KG1 (cell line): ENCODE measurements at places on chromosomes 1 and 21.

- peak; percentile 50 for DNase-seq
These were observed 7.9 kb downstream of the MEF2D start for GRCh38 chr1:156492591-156493080.

DNA sequence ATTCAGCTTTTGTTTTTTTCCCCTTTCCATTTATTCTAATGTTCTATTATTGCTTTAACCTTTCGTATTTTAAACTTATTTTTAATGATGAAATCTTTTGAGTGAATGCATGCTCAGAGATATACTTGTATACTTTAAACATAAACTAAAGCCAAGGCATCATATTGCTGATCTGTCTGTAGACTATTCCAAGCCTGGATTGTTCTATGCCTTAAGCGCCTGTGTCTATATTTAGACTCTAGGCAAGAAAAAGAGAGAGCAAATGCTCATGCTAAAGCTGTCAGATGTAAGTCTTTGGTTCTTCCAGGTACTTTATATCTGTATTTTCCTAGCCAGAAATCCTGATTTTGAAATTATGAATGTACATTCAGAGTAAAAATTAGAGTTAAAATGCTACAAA, 14.4 kb downstream of the SH3GLB1 start:
- DNase-seq: no peak

- no peak for DNase-seq
These were observed 10.1 kb downstream of the GPATCH2 start for GRCh38 chr1:217620814-217621213.

- no peak for DNase-seq
These were observed 20.5 kb downstream of the RCSD1 start for GRCh38 chr1:167650269-167651160.

- DNase-seq: no peak
These were observed 2.4 kb upstream of the PRAMEF12 start for GRCh38 chr1:12771186-12771585.

- DNase-seq: no peak
These were observed 185.2 kb upstream of the TMEM51 start for GRCh38 chr1:14968251-14968851.

GRCh38 chr1:223052462-223052861, 90.6 kb downstream of the TLR5 start:
- no peak for DNase-seq

DNA sequence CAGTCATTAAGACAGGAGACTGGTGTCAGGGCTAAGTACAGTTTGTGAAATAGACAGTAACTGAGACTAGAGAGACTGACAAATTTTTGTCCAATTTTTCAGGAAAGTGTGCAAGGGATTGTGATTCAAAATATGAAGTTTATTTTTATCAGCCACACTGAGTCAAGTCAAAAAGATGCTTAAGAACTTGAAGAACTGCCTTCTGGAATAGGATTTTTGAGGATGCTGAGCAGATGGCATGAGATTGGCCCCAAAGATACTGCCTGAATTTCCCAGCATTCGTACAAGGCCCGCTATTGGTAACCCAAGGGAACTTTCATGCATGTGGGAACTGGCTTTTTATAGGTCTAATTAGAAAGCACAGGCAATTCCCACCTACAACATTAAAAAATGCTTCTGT, 610.0 kb downstream of the LMO4 start:
- no peak for DNase-seq

DNA sequence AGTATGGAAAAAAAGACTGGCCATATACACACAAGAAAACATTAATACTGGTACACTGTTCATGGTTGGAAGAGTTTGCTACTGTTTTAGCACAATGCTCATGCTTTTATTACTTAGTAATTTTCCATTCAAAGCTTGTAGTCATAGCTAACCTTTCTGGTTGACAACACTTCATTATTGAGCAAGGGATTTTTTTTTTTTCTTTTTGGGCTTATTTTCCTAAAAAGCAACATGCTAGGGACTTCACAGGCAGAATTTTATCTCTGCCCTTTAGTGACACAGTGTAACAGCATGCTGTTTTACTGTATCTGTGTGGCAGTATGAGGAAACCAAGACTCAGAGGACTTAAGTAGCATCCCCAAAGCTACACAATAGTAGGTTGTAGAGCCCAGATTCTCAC, 58.5 kb downstream of the FGGY start:
- no peak for DNase-seq

DNA sequence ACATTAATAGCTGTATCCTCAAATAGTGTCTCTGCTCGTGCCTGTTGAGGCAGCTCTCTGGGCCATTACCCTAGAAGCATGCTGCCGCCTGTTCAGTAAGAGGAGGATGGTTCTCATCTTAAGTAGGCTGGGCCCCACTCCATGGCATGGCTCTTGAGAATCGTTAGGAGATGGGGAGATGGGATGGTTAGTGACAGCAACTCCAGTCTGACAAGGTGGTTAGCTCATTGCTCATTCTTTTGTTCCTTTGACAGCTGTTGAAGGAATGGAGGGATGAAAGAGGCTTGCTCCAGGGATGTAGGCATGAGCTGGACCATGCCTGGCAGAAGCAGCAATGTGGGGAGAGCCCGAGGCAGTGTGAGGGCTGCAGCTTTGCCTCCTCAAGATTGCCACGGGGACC, 68.2 kb downstream of the MAP10 start:
- no peak for DNase-seq

- DNase-seq: no peak
These were observed 73.7 kb downstream of the PDE4B start for GRCh38 chr1:65866439-65866838.

DNA sequence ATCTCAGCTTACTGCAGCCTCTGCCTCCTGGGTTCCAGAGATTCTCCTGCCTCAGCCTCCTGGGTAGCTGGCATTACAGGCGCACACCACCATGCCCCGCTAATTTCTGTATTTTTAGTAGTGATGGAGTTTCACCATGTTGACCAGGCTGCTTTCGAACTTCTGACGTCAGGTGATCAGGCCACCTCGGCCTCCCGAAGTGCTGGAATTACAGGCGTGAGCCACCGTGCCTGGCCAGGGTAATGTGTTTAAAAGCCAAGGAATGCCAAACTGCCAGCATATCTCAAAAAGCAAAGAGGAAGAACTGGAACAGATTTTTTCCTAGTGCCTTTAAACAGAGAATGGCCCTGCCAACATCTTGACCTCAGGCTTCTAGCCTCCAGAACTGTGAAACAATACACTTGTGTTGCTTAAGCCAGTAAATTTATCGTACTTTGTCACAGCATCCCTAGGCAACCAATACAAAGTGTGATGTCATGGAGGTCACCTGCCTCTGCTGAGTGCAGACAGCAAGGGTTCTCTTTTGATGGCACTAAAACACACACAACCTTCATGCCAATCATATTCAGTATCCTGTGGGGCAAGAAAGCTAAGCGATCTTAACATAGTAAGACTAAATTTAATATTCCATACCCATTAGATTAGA, 858.3 kb upstream of the TMPRSS15 start:
- DNase-seq: no peak

DNA sequence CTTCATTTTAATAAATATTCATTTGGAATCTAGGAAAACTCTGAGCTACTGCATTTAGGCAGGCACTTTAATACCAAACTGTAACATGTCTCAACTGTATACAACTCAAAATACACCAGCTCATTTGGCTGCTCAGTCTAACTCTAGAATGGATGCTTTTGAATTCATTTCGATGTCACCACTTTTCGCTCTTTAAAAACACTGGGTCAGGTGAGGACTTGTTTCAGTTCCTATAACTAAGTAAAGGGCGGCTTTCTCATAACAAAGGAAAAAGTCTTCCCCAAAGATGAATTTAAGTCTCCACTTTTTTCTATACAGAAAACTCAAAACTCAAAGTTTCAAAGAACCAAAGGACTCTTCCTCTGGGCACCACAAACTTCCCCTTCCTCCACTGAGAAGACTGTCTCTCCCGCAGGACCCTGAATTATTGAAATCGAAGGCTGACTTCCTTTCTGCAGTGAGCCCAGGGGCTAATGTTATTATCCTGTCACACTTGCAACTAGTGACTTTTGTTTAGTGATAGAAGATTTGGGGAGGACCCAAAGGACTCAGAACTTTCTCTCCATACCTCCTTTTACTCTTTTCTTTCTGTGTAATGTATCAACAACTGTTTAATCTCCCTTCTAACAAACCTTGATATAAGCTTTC, 9.7 kb upstream of the DHX9 start:
- no peak for DNase-seq

DNA sequence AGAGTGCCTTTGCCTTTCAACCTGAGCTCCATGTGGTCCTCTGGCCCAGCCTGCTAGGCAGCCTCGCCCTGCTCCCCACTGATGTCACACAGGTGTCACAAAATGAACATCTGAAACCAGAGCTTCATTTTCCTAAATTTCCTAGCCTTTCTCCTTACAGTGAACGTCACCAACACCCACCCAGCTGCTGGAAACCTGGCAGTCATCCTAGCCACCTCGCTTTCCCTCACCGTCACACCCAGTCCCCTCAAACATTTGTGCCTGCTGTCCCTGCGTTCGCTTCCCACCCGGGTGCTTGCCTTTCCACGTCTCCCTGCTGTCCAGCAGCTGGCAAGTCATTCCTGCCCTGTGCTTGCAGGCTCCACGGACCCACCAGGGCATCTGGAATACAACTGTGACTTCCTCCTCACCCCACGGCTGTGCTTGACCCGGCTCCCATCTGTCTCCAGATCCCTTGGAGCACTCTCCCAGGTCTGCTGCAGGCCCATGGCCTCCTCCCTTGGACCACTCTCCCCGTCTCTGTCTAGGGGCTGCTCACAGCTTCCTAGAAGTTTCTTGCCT, 23.5 kb downstream of the ADARB1 start:
- DNase-seq: no peak

- no peak for DNase-seq
These were observed 251.8 kb downstream of the CRB1 start for GRCh38 chr1:197519741-197520334.

DNA sequence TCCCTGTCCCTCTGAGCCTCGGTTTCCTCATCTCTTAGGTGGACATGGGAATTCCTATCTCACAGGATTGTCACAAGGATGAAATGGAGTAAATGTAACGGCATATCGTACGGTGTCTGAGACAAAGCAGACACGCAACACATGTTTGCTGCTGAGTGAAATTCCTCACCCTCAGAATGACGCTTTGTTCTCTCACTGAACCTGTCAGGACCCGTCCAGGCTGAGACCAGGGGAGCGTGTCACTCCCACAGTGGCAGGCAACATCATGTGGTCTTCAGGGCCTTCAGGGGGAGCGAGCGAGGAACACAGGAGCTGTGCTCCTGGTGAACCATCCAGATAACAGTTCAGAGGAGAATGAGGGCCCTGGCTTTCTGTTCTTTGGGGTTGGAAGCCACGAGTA, 74.2 kb downstream of the TOMM20 start:
- no peak for DNase-seq

DNA sequence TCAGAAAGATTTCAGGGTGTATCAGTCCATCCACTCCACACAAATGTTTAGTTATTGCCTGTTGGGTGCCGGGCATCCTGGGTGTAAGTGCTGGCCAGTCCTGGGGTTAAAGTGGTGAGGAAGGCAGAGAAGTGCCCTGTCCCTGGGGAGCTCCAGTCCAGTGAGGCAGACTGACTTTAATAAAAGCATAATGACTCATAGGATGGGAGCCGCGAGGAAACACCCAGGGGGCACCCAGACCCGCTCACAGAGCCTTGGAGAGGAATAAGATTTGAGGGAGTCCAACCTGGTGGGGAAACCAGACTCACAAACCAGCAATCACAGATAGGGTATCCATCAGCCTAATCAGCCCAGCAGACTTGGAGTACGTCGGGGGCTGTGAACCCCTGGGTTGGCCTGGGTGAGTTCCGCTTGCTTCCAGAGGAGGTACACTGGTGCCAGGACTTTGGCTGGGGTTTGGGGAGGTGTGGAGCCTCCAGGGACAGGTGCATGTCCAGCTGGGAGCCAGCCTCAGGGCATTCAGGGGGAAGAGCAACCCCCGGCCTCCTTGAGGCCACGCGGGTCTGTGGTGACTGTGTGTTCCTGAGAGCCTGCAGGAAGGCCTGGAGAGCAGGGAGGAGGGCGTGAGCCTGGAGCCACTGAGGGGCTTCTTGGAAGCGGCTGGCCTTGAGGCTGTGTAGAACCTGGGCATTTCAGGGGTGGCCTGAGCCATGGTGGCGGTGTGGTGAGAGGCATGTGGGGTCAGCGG, 3.7 kb downstream of the PEAR1 start:
- DNase-seq: no peak

- DNase-seq: no peak
These were observed 55.6 kb downstream of the UCK2 start for GRCh38 chr1:165883056-165883455.

DNA sequence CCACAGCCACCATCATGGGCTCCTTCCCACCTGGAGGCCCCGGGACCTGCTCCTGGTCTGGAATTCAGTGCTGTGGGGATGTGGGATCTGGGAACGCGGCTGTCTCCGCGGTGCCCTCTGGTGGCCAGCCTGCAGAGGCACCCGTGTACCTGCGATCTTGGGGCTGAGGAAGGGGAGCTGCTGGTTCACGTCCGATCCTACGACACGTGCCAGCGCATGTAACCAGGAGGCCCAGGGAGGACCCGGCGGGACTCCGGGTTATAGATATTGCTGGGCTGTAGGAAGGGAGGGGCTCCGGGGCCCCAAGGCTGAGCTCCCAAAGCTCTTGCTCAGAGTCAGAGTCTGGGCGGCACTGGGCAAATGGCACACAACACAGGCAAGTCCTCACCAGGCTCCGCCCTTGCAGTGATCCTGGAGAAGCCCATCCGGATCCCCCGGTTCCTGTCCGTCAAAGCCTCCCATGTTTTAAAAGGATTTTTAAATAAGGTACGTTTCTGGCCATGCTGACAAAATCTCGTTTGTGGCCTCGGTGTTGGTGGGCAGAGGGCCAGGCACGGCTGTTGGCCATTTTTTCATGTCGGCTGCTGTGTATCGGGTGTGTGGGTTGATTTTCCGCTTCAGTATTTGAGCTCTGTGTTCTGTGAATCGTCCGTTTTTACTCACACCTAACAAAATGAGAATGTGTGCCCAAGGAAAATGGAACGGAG, 20.1 kb downstream of the FAAP20 start:
- DNase-seq: peak; percentile 15

- no peak for DNase-seq
These were observed 107.7 kb downstream of the KIAA0319L start for GRCh38 chr1:35449334-35450008.

DNA sequence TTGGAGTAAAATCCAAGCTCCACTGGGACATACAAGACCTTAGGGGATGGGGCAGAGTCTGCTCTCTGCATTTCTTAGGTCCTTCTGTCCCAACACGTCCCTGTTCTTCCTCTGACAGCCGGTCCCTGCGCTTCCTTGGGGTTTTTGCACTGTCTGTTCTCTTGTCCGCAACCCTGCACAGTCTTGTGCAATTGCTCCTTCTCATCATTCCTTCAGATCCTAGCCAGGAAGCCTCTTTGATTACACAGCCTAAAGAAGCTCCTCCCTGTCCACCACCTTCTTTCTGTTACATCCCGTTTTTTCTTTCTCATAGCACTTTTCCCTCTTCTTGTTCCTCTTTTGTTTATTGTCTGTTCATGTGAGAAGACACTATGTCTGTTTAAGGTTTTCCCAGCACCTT, 19.9 kb downstream of the ACOT11 start:
- no peak for DNase-seq
